ENCODE measurements at places on chromosomes 12 and 14. TPM values are rescaled to one million over a fixed set of nuclear protein-coding genes. Genes with fewer than 3 reads are reported as not detected.

C1QL4 gene
- not detected for total RNA-seq

LYSET gene
- 17.1 TPM for total RNA-seq

ASIC1 gene
- not detected for total RNA-seq

GPD1 gene
- not detected for total RNA-seq

CEBPE gene
- not detected for total RNA-seq

TTC8 gene
- total RNA-seq, result 5.0 TPM

TUBA1A gene
- 686 TPM for total RNA-seq

Measured in lung microvascular endothelial cell (primary cell).